ENCODE measurements at places on chromosomes 4 and X.

GRCh38 chr4:8185930-8186329 lies 13.2 kb upstream of the SH3TC1 start:
- no peak for DNase-seq

DNA sequence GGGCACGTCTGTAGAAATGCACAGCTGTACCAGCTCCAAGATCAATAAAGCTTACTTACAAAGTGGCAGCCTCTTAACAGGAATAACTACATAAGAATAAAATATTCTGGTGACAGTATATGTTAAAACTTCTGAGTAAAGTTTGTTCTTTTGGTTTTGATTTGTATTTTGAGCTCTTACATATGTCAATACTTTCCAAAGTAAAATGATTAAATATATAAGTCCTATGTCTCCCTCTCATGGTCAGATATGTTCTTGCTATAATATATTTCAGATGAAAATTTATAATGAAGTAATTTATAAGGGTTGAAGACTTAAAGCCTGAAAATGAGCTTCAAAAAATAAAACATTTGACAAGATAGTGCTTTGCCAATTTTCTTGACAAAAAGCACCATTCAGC lies 254.4 kb downstream of the NPFFR2 start:
- no peak for DNase-seq

DNA sequence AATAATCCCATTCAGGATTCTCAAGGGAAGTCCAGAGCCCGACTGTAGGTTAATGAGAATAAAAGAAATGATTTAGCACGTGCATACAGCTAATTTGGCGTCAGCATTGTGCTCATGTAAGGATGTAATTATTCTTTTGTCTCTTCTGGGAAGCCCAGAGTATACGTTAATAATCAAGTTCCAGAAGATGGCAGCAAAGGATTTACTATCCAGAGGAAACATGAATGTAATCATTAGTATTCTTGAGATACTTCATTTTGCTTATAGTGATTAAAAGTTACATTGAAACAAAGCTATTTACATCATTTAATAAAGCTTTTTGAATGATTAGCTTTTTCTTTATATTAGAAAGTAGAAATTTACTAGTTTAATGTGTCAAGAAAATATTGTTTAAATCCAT lies 27.1 kb upstream of the MAP9 start:
- DNase-seq, result no peak

GRCh38 chrX:133649651-133650050 lies 234.4 kb upstream of the GPC4 start:
- DNase-seq, result no peak

DNA sequence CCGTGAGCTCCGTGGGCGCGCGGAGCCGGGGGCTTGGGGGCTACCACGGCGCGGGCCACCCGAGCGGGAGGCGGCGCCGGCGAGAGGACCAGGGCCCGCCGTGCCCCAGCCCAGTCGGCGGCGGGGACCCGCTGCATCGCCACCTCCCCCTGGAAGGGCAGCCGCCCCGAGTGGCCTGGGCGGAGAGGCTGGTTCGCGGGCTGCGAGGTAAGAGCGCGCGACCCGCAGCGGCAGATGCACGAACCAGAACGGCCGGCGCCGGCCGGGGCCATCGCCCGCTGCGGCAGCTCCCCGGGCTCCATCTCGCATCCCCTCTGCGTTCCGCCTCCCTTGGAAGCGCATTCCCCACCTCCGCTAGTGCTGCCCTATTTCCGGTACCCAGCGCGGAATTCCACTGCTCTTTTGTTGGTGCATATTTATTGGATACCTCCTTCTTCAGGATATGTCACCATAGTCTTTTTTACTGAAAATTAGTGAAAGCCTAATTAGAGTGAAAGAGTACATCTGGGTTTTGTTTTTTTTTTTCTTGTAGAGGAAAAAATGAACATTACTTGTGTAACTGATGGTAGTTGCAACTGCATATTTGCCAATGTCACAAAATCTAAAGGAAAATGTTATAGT lies 797 bp downstream of the PKD2 start:
- DNase-seq, result peak; percentile 43

GRCh38 chrX:71536285-71536684 lies 3.4 kb downstream of the OGT start:
- DNase-seq, result no peak

- no peak for DNase-seq
Measured at GRCh38 chr4:169092889-169093522, 83.0 kb upstream of the CBR4 start.

DNA sequence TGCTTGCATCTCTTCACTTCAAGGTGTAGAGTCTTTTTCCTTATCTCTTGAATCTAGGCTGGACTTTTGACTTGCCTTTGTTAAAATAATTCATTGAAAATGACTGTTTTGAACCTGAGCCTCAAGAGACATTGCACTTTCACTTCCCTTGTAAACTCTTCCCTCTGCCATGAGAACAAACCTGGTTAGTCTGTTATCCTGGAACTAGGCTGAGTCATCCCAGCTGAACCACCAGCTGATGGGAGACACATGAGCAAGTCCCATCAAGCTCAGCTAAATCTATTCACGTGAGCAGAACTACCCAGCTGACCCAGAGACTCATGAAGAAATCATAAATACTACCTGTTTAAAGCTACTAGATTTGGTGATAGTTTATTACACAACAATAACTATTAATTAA lies 202.3 kb upstream of the CENPE start:
- DNase-seq, result no peak

- DNase-seq, result no peak
Measured at GRCh38 chrX:22338740-22339139, 66.0 kb downstream of the CBLL2 start.

DNA sequence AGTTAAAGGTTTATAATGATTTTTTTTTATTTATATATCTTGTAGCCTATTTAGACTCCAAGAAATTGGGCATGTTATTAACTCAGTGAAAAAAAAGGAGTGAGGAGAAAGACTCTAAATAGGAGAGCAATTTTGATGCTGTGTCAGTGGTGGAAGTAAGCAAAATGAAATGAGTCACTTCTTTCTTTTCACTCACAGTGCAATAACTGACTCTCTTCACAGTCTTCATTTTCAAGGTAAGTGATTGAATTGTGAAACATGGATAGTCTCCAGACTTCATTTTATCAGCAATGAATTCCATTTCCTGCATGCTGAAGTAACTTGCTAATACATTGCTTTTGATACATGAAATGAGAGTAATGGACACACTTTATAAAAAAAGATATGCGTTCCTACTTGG lies 2271.5 kb downstream of the PCDH7 start:
- DNase-seq, result no peak

GRCh38 chr4:150278206-150278605 lies 200.0 kb downstream of the DCLK2 start:
- DNase-seq, result no peak

- no peak for DNase-seq
Measured at GRCh38 chrX:38941675-38942074, 140.4 kb downstream of the MID1IP1 start.

DNA sequence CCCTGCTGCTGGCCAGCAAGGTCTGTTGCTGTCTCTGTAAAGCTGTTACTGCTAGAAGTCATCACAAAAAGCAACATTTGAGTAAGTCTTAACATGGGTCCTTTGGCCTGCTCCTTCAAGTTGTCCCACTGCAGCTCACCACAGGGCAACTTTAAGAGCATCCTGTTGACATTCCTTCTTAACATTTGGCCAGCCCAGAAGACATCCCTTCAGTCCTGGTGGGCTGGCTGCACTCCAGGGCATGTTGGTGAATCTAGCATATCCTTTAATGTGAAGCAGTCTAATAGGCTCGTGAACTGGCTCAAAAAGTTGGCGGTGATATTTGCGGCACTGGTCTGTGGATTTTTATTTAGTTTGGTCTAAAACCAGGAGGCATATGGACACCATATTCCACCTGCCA lies 92.2 kb upstream of the MAML3 start:
- no peak for DNase-seq

DNA sequence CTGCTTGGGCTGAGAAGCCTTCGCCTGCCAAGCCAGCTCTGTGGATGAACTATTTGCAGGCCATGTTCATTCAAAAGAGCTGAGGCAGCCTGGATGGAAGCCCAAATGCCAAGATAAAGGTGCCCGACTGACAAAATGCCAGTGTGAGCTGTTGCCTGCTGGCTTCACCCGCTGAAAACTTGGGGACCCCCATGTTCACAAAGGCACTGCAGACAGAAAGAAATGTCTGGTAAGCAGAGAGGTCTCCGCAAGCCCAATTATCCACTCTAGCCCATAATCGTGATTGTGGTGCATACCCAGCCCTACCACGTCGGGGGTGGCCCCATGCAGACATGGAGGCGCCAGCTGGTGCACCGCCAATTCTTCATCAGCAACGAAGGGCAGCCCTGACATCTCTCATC lies 13.0 kb upstream of the SMIM20 start:
- no peak for DNase-seq

DNA sequence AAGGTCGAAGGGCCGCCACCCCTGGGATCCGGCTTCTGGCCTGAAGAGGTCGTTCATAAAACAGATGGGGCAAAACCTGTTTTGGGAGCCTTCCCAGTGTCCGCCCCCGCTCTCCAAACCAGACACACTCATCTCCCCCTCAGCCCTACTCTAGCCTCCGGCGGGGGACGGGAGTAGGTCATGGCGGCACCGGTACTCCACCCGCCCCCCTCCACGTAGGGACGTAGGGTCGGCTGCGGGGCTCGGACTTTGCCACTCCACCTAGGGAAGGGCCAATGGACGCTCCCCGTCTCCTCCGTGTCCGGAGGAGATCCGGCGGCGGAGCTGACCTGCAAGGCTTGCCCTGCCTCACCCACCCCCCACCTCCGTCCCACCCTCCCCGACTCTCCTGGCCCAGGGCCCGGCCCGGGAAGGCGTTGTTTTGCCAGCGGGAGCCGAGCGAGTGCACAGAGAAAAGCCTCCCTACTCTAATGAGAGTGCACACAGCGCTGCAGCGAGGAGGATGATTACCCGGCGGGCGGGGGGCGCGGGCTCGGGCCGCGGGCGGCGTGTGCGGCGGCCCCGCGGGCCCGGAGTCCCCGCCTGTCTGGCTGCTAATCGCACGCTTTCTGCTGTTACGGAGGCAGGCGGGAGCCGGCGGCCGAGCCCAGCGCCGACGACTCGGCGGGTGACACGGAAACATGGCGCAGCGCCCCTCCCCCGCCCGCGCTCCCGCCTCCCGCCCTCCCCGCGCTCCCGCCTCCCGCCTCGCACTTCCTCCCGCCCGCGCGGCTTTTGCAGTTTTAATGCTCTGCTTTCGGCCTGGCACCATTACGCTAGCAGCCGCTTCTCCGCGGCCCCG lies 8.3 kb upstream of the BCOR start:
- DNase-seq, result peak; percentile 51

DNA sequence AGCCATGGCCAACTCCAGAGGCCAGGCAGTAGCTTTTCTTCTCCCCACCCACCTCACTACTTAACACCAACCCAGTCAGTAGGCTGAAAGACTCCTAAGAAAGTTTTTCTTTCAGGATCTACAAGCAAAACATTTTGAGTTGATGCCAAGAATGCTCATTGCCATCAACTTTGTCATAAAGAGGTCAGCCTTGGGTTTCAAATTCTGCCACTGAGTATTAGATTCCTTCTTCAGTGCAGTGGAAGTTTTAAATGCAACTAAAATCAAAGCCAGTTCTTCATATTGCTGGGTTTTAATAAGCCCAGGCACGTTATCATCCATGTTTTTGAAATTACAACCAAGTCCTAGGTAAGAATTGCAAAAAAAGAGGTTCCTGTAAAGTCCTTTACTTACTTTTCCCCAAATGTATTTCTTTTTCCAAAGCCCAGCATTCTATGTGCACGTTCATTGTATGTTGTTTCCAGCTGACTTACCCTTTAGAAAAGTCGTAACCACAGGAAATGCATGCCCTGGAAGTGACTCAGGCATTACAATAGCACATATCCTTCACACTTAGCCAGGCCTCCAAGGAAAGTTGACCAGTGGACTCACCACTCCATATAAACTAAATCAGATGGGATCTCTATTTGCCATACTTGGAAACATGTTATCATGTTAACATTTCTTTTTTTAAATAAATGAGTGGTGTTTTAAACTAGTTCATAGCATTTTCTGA lies 229.9 kb downstream of the SOX3 start:
- no peak for DNase-seq

DNA sequence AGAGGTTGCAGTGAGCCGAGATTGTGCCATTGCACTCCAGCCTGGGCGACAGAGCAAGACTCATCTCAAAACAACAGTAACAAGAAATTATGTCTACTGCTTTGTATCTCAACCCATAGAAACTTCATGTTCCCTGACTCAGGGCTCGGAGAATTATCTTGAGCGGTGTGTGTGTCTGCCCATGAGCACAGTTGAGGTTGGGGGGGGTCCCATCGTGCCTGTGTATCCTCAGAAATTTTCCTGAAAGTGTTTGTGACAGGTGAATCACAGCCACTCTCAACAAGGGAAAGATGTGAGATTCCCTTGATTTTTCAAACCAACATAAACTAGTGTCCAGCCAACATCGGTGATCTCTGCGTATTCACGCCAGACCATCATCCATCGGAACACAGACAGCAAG lies 319.1 kb downstream of the ASMT start:
- DNase-seq, result no peak

- DNase-seq, result no peak
Measured at GRCh38 chr4:7787067-7787466, 152.6 kb downstream of the AFAP1 start.

DNA sequence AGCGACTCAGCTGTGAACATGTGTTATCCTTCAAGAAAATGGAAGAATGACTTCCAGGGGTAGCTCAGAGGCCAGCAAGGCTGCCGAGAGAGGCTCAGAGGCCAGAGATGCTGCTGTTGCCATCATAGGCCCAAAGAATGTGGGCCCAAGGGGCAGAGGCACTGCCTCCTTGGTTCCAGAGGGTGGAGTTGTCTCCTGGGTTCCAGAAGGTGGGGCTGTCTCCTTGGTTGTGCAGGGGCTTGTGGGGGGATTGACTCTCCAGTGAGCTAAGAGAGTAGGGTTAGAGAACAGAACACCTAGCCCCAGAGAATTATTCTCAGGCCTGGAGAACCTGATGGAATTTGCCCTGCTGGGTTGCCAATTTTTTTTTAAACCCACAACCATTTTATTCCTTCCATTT lies 62.6 kb downstream of the DGKK start:
- no peak for DNase-seq

DNA sequence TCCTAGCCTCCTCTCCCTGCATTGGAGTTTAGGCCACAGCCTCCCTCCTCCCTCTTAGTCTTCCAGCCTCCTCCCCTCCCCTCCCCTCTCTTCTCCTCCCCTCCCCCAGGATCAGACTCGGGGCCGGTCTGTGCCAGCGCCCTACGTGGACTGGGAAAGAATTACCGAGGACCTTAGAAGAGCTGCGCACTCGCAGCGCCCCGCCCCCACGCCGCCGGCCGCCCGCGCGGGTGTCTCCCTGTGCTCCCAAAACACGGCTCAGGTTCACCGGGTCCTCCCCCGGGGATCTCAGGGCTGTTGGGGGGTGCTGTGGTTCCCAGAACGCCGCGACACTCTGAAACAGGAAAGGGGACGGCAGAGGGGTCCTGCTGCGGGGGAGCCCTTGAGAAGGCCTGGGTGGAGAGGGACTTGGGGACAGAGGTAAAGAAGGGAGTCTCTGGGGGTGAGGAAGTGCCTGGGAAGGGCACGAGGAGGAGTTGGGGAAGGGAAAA lies 122.3 kb upstream of the TBL1X start:
- peak; percentile 19 for DNase-seq

- no peak for DNase-seq
Measured at GRCh38 chr4:124318292-124318691, 394.2 kb downstream of the ANKRD50 start.

All from hypothalamus (tissue), 51 donors.